Muscle of leg (tissue), 16 donors: ENCODE measurements at places on chromosomes 11 and 22. TPM values are rescaled to one million over a fixed set of nuclear protein-coding genes. Genes with fewer than 3 reads are reported as not detected.

Gene GLYAT
- not detected for polyA plus RNA-seq

Gene RAB36
- 2.1 TPM for polyA plus RNA-seq

DNA sequence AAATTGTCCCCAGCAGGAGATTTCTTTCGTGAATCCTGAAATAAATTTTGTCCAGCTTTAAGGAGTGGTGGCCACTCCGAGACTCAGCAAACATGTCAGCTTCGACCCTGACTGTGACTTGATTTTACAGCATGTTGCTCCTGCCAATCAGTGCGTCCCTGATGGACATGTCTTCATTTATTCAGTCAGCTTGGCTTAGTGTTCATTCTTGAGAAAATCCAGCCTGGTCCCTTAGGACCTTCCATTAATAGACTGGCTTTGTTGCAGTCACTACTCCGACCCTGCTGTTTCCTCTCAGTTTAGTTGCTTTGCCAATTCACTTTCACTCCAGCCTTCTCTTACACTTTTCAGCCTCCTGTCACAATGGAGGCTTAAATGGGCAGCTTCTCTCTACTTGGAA, 30.5 kb downstream of the TMPRSS5 start:
- peak; percentile 48 for DNase-seq

DNA sequence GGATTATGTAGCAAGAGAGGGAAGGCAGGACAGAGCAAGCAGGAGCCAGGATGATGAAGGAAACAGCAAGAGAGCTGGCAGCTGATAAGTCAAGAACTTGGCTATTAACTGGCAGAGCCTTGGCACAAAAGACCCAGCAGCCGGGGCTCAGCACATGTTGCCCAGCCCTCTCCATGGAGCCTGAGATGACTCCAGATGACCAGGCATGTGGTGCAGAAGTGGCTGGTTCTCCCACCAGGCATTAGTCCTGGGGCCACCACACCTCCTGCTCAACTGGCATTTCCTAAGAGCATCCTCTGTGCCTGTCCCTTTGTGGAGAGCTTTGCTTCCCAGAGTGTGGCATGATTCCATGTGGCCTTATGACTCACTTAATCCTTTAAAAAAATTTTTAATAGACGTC, 522.6 kb downstream of the MN1 start:
- DNase-seq = peak; percentile 32

GRCh38 chr22:37848587-37849088, 581 bp upstream of the EIF3L start:
- peak; percentile 34 for DNase-seq

DNA sequence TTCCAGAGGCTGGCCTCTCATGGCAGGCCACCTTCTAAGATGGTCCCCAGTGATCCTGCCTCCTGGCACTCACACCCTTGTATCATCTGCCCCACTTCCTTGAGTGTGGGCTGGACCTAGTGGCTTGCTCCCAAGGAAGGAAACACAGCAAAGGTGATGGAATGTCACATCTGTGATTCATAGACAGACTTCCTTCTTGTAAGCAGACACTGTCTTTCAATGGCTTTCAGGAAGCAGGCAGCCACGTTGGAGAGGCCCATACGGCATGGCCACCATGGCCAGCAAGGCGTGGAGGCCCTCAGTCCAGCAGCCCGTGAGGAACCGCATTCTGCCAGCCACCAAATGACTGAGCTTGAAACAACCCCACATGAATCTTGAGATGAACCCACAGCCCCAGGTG, 11.3 kb downstream of the LMO1 start:
- DNase-seq = no peak

GRCh38 chr11:76807206-76807875, 24.2 kb downstream of the TSKU start:
- peak; percentile 83 for DNase-seq

DNA sequence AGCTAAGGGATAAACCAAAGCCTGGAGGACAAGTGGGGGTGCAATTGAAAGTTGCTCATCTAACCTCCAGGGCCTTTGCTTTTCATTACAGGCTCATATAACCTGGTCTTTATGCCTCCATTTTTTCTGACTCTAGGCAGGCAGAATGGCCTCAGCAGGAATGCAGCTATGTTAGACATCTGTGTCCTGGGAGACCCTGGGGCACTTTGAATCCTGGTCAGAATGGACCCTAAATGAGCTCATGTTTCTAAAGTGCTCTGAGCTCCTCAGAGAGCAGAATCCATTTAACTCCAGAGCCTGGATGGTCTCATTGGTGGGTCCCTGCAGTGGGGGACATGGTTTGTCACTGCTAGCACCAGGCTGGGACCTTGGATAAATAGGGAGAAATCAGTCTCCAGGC, 177.3 kb downstream of the KIRREL3 start:
- no peak for DNase-seq
